ENCODE measurements at places on chromosomes 16 and 17.

GRCh38 chr17:44356241-44356640, 7.4 kb downstream of the FAM171A2 start:
- DNase-seq, result no peak

GRCh38 chr16:70769131-70769530, 31.8 kb downstream of the VAC14 start:
- peak; percentile 13 for DNase-seq

GRCh38 chr17:75250009-75250471, 11.4 kb downstream of the GGA3 start:
- no peak for DNase-seq

- no peak for DNase-seq
Observed at GRCh38 chr17:64087252-64088005, 42.5 kb downstream of the ERN1 start.

- no peak for DNase-seq
Observed at GRCh38 chr17:35865412-35866340, 3.0 kb downstream of the HEATR9 start.

Data from left hindlimb (tissue), 1 donor.